Hepatocyte (in vitro differentiated cells): ENCODE measurements at places on chromosomes 7 and 10. TPM values are rescaled to one million over a fixed set of nuclear protein-coding genes. Genes with fewer than 3 reads are reported as not detected.

JAZF1 gene
- 8.9 and 9.5 TPM in 2 replicates for polyA plus RNA-seq

SNCG gene
- 14.6 and 18.5 TPM in 2 replicates for polyA plus RNA-seq

- DNase-seq, result no peak
These were observed 48.7 kb downstream of the RCC1L start for GRCh38 chr7:75024922-75025321.

GIMAP5 gene
- polyA plus RNA-seq, result 0.79 TPM in 1 of 2 replicates, not detected in the other

- no peak for DNase-seq
These were observed 12.1 kb downstream of the BMPR1A start for GRCh38 chr10:86768412-86769062.

MOGAT3 gene
- 10.5 and 14.0 TPM in 2 replicates for polyA plus RNA-seq

GRCh38 chr7:9091282-9091681 is 657.9 kb downstream of the NXPH1 start:
- DNase-seq, result no peak

ZSCAN25 gene
- 8.4 and 11.4 TPM in 2 replicates for polyA plus RNA-seq

OGDHL gene
- polyA plus RNA-seq, result 8.0 and 9.3 TPM in 2 replicates

MMRN2 gene
- 1.9 and 2.2 TPM in 2 replicates for polyA plus RNA-seq

DNA sequence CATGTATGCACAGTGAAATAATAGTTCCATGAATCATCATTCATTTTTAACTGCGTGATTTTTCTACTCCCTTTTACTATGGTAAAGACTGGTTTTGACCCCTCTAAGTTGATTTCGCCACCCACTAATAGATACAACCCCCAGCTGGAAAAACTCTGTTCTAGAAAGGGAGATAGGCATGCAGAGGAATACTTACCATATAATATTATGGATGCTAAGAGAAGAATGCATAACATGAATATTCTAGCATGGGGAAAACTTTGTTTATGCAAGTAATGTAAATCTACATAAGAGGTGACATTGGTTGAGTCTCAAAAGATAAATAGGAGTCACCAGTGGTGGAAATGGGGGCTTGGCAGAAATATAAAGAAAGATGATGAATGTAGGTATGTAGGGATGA is 97.3 kb upstream of the MBL2 start:
- no peak for DNase-seq

MRPS17 gene
- polyA plus RNA-seq, result 26.1 and 30.3 TPM in 2 replicates

SPDYE5 gene
- polyA plus RNA-seq, result 1.4 and 1.5 TPM in 2 replicates

- DNase-seq, result peak; percentile 78
These were observed 855 bp downstream of the ATP6V1F start for GRCh38 chr7:128863433-128863989.

- no peak for DNase-seq
These were observed 28.3 kb upstream of the EN2 start for GRCh38 chr7:155429651-155430050.

TSPAN13 gene
- 157 and 164 TPM in 2 replicates for polyA plus RNA-seq

GRCh38 chr7:87886875-87887274 is 10.6 kb downstream of the DBF4 start:
- DNase-seq, result peak; percentile 43

DNA sequence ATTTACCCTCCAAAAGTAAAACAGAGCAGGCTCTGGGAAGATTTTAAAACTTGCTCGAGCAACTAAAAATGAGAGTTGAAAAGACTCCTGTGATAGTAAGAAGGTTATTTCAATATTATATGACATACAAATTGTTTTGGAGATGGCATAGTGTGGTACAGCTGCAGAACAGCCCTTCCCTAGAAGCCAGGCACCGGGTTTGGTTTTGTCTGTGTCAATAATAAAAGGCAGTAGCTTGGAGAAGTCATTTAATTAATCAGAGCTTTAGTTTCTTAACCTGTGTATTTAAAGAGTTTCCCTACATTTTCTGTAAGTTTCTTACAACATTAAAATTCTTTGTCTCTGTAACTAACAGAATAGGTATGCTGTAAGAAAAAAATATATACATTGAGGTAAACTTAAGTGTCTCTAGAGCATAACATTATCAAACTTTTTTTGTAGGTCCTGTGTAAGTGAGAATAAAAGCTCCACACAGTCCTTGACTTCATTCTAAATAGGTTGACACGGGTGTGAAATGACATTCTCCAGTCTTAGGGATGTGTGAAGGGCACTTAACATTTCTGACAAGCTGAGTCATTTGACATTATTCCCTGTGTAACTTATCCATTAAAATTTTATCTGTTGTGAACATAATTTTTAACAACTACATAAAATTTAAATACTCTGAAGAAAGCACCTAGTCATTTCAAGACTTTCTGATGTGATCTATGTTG is 425.0 kb upstream of the ETV1 start:
- no peak for DNase-seq

DNA sequence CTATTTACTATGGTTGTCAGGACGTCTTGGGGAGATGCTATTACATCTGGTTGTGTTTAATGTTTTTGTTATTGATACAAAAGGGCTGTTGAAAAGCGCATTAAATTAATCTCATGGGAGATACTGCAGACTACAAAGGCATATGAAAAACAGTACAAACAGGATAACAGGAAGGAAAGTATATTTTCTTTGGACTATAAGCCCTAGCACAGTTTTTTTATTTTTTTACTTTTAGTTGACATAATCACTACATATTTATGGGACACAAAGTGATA is 341.3 kb downstream of the ARL4A start:
- DNase-seq, result no peak

TDRD1 gene
- not detected in 2 replicates for polyA plus RNA-seq

DNA sequence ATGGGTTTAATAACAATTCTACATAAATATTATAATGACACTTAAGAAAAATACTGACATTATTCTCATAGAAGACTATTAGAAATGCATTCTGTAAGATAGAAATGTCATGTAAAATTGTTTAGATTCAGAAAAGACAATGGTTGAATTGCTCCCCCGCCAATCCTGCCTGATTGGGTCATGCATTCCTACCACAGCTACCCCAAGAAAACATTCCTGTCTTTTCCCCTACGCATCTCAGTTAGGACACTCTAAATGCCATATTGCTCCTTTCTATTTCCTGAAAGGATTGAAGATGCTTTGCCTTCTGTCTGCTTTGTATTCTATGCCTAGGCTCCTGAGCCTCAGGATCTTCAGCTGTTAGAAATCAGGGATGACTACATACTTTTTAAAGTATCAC is 109.4 kb downstream of the DGKB start:
- no peak for DNase-seq

DNA sequence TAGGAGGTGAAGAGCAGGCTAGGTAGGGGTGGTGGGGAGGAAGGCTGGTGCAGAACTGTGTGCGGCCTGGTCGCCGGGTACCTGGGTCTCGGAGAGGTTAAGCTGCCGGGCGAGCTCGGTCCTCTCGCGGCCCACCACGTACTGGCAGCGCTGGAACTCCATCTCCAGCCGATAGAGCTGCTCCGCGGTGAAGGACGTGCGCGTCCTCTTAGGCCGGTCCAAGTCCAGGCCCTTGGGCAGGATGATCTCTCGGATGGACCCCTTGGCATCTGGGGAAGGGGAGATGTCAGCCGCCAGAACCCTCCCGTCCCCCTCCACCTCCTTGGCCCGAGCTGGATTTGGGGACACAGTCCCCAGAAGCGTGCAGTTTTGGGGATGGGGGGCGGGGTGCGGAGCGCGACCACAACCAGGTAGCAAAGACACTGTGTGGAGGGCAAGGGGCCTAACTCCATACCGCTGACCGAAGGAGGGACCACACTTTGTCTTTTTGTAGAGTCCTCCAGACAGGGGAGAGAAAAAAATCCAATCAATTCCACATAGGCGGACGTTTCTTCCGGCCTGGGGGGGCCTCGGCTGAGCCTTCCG is 1.6 kb downstream of the VAX1 start:
- no peak for DNase-seq

NANOS1 gene
- polyA plus RNA-seq, result 5.7 and 6.2 TPM in 2 replicates

MUC12 gene
- 7.3 and 9.2 TPM in 2 replicates for polyA plus RNA-seq
